NCI-H1930 (cell line): ENCODE measurements at places on chromosomes 16 and 17.

DNA sequence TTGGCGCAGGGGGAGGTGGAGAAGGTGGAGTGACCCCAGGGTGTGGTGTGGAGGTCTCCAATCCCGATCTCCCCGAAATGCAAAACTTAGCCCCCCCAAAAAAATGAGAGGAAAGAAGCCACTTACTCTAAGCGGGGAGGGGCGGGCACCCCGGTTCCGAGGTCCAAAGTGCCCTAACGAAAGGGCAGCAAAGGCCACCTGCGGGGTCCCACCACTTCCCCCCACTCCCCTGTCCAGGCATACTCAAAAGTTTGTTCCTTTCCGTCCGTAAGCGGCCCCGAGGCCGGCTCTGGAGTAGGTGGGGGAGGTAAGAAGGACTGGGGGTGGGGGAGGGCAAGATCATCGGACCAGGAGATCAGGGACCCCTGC is 1.1 kb downstream of the TOX3 start:
- no peak for DNase-seq

- DNase-seq = no peak
Measured at GRCh38 chr16:88534638-88535190, 35.5 kb upstream of the ZC3H18 start.

- DNase-seq = peak; percentile 12
Measured at GRCh38 chr17:49694847-49695697, 12.7 kb downstream of the SLC35B1 start.

GRCh38 chr16:49003992-49004391 is 277.6 kb downstream of the CBLN1 start:
- no peak for DNase-seq

DNA sequence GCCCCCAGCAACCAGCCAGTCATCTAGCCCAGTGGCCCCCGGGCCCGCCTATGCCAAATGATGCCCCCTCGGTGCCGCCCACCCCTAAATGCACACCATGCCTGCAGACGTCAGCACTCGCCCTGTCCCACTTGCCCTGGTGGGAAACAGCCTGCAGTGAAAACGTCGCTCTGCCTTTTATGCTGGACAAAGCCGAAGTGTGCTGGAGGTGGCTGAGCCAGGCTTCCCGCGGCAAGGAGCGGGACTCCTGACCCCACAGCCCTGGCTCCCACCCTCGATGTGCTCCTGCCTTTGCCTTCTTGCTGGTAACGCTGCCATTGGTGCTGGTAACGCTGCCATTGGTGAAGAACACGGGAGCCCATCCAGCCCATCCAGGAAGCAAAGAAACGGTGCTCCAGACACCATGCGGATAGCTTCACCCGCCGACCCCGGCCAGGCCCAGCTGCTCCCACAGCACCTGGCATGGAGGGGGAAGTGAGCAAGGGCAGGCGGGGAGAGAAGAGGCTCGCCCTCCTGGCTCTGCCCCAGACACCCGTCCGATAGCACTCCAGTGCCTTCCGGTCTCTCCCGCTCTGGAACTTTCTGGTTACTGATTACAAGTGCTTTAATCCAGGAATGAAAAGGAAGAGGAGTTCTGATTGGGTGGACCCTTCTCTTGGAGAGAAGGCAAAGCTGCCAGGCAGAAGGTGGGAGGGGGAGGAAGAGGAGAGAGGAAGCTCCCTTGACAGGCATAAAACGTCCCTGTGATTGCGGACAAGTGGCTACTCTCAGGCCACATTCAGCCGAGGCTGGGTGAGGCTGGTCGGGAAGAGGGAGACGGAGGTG is 4.0 kb upstream of the BAIAP2 start:
- DNase-seq = no peak

- no peak for DNase-seq
Measured at GRCh38 chr17:38660097-38661025, 14.4 kb downstream of the EPOP start.

DNA sequence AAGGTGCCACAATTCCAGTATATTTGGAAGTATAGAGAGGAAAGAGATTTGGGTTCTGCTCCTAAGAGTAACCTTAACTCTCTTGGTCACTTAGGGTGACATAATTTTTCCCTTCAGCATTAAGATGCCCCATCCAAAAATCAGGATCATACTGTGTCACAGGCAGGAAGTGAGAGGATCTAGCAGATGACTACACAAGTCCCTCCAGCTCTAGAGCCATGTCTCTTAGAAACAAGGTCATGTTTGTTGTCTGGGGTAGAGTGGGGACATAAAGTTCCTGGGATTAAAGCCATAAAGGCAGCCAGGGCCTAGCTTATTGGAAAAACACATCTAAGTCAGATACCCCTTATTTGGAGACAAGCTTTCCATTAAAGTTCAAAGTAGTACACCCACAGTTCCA is 2.7 kb downstream of the CCL8 start:
- no peak for DNase-seq

DNA sequence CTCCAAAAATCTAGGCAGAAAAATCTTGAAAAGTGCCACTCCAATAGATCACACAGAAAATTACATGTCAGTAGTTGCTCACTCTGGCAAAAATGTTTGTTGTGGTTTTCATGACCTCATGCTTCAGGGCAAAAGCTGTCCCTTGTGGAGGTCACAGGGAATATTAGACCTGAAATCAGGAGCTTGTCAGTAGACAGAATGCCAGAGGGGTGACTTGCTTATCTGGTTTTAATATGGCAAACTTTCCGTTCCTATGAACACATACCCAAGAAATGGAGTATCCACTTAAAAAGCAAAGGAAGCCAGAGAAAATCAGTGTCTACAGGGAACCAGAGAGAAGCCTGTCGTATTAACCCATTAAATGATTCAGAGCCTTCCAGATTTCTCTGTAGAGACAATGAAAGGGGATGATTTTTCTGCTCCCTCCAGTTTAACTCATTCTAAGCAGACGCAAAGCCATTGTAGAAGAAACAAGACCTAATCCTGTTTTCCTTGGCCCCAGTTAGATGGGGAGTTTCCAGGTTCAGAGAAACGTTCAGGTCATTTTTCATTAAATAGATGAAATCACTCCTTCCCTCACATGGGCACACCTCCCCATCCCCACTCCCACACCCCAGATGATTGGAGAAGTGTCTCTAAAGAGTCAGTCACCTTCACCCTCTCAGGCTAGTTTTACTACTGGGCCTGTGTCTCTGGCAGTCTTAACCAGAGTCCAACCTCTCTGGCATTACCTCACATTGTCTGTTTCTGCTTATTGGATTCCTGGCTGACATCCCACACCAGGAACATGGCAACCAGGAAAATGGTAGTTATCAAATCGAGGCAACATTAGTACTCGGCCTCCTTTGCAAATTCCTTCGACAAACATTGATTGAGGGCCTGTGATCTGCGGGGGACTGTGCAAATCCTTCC is 6.0 kb downstream of the SOX9 start:
- DNase-seq = no peak

DNA sequence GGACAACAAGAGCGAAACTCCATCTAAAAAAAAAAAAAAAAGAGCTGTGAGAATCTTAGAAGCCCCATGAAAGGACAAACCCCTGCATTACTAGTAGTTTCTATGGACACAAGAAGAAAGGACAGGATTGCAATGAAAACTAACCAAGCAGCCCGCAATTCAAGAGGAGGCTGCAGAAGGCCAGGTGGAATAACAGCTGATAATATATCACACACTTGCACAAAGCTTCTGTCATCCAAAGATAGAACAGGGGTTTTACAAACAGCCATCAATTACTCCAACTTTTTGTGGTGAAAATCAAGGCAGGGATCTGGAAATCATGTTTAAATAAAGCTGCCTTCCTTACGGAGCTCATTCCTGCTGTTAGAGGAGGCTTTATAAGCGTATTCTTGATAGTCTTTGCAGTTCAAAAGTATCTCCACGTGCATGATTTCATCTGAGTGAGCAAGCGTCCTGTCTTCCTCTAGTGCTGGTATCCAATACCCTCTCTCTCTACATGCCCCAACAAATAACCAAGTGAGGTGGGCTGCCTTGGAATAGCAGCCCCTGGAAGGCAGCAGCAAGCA is 23.1 kb upstream of the TMEM94 start:
- no peak for DNase-seq

DNA sequence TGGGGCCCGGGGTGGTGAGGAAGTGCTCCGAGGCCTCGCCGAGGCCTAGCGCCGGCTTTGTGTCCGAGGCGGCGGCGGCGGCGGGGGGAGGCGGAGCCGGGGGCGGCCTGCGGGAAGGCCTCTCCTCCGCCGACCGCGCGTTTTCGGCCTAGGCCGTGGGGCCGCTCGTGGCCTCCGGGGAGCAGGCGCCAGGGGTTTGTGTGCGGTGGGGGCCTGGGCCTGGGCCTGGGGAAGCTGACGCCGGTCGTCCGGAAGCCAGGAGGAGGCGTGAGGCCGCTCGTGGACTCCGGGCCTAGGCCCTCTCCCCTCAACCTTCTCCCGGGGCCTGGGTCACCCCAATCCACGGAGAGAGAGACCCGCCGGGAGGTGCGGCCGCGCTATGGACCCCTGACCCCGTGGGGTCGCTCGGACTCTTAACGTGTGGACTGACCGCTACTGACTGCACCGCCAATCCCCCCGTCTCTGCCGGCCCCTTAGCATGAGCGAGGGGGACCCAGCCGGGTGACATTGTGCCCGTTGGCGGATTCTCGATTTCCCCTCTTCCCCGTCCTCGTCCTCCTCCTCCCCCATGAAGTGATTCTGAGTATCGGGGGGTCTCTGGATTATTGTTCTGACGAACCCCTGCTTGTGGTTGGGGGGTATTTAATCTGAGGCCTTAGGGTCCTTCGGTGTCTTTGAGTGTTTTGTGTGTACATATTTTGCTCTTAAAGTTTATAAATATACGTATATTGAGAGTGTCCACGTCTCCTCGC is 660 bp downstream of the RBBP6 start:
- no peak for DNase-seq

- peak; percentile 58 for DNase-seq
Measured at GRCh38 chr17:37608351-37609169, 658 bp downstream of the SYNRG start.

GRCh38 chr17:77887464-77888241 is 70.8 kb upstream of the TNRC6C start:
- no peak for DNase-seq

DNA sequence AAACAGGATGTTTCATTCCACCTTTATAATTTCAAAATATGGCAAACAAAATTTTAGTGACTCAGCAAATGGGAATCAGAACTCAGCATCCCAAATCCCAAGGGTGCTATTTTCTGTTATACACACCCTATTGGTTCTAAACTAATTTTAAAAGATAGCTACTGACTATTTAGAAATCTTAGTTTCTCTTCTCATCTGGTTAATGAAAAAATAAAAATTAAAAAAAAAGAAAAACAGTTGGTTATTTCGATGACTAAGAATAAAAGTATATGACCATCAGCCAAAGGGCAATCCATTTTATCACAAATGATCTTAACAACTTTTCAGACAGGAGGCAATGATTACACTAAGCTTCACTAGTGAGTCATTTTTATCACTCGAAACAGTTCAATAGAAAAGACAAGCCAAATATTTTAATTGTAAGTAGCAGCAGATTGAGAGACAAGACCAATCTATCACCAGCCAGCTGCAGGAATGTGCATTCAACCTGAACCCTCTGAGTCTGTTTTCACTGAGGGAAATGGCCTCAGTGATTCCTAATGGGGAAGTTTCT is 15.2 kb downstream of the PHLPP2 start:
- no peak for DNase-seq

- DNase-seq = no peak
Measured at GRCh38 chr16:14056970-14057369, 14.1 kb upstream of the MRTFB start.

DNA sequence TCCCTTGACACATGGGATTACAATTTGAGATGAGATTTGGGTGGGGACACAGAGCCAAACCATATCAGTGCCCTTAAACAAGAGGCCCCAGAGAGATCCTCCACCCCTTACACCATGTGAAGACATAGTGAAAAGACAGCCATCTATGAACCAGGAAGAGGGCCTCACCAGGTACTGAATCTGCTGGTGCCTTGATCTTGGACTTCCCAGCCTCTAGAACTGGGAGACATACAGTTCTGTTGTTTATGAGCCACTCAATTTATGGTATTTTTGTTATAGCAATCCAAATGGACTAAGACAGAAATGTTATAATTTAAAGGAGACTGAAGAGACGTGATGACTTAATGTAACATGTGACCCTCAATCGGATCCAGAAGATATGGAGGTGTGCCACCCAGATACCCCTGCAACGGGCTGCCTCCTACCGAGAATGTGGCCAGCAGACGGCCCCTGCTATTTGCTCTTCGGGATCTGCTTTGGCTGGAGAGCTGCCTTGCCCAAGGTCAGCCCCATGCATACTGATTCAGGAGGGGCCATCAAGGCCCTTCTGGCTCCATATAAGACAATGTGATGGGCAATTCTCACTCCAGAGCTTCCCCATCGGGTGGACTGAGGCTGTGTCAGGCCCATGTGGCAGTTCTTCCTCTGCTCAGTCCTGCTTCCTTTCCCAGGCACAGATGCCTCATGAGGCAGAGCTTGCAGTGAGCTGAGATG is 80.6 kb downstream of the NETO2 start:
- DNase-seq = no peak

- no peak for DNase-seq
Measured at GRCh38 chr16:74280448-74280847, 16.2 kb upstream of the PSMD7 start.

DNA sequence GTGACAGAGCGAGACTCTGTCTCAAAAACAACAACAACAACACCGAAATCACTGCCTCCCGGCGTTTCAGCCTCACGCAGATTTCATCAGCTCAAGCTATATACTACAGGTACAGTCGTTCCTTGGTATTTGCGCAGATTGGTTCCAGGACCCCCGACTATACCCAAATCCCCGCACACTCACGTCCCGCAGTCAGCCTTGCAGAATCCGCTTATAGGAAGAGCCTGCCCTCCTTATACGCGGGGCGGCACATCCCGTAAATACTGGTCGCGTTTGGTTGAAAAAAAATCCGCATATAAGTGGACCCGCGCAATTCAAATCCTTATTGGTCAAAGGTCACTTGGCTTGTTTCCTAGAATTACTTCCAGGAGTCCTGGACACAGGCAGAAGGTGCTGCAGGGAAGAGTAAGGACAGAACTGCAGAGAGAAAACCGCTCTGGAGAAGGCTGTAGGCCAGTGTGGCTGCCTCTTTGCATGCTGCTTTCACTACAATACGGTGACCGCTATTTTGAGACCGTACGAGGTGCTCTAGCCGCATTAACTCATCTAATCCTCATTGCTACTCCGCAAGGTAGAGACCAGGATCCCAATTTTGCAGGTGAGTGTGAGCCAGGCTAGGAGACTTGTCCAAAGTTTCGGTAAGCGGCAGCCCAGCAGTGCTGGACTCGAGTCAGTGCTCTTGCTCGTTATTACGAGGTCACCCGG is 718 bp downstream of the NDUFAB1 start:
- no peak for DNase-seq

GRCh38 chr17:31462261-31462660 is 70.8 kb downstream of the RAB11FIP4 start:
- DNase-seq = no peak
